CD4-positive, alpha-beta T cell treated with Interleukin-17A for 4 hours (primary cell): ENCODE measurements at places on chromosomes 3 and 15.

DNA sequence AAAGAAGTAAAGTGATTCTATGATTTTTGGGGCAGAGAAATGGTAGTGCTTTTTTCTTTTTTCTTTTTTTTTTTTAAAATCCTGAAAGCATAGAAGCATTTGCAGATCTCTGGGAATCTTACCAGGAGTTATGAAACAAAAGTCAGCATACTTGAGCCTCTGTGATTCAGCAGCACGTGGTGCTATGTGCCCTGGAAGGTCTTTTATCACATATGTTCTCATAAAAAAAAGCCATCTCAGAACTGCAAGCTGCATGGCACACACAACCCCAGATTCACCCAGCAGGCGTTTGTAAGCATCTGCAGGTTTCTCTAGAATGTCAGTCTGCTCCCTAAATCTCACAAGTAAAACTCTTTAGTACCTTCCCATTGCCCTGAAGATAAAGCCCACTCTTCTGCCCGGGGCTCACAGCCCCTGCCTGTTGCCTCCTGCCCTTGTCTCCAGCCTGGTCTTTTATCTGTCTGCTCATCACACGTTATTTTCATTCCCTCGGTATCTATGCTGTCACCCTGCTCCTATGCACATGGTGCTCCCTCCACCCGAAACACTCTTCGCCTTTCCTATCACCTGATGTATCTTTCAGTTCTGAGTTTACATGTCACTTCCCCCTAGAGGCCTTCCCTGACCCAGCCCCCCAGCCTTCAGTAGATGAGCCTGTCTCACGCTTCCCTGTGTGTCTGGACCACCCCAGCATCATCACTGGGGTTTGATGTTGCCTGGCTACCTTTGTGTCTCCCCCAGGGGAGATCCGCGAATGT is 72.4 kb downstream of the CHDH start:
- DNase-seq = no peak

GRCh38 chr3:13081603-13082360 is 8.6 kb upstream of the IQSEC1 start:
- DNase-seq = no peak

GRCh38 chr3:152382312-152383135 is 113.8 kb downstream of the MBNL1 start:
- no peak for DNase-seq

GRCh38 chr15:80173022-80173759 is 20.4 kb downstream of the FAH start:
- peak; percentile 78 for DNase-seq

- DNase-seq = no peak
These were observed 2.7 kb upstream of the LIPH start for GRCh38 chr3:185555101-185555501.

DNA sequence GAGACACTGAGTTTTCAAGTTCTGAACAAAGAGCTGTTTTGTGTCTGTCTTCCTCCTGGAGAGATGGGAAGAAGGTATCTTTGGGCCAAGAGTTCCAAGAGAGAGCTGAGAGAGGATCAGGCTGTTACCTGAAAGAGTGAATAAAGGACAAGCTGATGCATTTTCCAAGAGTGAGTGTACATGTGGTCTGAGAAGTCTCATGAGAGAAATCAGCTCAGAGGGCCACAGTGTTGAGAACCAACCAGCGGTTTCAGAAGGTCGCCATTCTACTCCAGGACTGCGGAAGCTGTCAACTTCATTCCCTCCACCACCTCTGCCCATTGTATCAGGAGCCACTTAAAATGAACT is 42.7 kb upstream of the PPP2R3A start:
- DNase-seq = no peak

GRCh38 chr3:116135457-116136085 is 309.7 kb downstream of the LSAMP start:
- DNase-seq = no peak

- DNase-seq = no peak
These were observed 8.5 kb downstream of the FLNB start for GRCh38 chr3:58016710-58017109.

DNA sequence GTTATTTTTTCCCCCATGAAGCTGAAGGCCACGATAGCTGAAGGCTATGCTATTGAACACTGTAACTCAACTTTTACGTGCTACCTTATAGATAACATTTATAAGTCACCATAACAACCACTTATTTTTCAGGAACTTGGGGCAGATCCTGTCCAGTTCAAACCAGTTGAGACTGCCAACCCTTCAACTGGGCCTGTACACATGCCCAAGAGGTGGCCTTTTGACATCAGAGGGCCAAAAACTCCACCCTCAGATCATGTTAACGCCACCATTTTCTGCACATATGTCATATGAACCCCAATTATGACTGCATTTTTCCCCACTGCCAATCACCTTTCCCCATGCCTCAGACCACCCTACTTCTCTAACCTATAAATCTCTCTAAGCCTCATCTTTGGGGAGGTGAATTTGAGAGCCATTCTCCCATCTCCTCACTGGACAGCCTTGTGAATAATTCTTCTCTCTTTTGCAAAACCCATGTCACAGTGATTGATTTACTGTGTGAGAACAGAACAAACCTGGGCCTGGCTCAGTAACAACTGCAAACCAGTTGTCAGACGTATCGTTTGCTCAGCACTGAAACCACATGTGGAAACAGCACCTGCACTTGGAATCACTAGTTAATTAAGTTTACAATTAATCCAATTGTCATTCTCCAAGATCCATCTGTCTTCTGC is 42.5 kb downstream of the ZNF445 start:
- DNase-seq = no peak

DNA sequence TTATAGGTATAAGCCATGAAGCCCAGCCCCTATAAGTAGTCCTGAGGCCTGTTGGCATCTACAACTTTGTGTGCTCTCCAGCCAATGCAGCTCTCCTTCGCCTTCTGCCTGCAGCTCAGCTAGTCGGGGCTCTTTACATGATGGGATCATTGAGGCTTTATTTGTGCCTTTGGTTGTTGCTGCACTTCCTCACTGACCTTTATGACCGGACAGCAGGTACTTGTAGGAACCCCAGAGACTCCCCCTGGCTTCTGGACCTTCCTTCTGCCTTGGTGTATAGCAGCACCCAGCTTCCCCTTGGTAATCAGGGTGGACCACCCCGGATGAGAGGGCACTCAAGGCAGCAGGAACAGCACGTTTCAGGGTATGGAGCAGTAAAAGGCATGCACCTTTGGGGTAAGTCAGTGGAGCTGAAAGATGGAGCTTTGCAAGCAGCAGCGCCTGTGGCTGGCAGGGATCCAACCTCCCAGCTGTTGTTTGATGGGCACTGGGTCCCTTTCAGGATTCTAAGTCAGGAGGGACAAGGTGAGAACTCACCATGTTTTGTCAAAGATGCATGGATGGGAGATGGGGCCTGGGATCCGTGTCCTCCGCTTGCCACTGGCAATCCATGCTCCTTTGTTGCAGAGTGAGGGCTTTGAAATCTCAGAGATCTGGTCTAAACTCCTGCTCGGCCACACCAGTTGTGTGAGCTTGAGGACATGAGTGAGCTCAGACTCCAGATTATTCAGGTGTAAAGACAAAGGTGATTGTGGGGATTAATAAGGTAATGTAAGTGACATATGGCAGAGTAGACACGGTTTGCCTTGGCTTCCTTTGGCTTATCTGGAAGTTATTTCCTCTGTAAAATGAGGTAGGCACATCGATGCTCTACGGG is 65.1 kb upstream of the KLF13 start:
- DNase-seq = peak; percentile 18

DNA sequence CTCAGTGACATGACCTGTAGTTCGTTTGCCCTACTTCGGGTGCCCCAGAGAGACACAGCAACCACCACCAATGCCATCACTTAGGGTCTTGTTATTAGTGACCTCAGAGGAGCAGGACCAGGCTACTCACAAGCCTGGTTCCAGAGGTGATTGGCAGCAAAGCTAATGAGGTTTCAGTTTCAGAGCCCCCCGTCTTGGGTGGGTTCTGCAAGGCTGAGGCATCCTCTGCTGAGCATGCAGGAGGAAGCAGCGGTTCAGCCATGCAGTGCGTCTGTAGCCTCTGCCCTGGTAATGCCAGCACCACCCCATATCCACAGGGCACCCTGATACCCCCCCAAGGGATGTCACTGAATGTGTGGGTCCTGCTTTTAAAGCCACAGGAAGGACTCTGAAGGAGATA is 39.0 kb upstream of the ITGA11 start:
- no peak for DNase-seq

- DNase-seq = no peak
These were observed 43.6 kb downstream of the FOXB1 start for GRCh38 chr15:60047701-60048100.

DNA sequence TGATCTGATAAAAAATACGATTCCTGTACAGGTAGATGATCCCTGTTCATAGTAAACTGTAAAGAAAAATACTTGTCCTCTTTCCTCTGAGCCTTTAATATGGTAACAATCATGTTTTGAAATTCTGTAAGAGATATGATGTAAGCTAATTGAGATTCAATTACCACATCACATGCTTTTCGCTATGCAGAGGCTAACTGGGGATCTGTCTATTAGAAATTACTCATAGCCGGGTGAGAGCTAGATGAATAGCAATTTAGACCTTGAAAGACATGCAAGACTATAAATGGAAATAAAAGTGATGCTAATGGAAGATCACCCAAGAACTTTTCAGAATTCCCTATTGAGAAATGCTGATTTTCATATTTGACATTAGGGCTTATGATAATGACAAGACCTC is 579.9 kb upstream of the ZNF717 start:
- DNase-seq = no peak

- DNase-seq = no peak
These were observed 26.3 kb upstream of the GMPPB start for GRCh38 chr3:49750056-49750455.

DNA sequence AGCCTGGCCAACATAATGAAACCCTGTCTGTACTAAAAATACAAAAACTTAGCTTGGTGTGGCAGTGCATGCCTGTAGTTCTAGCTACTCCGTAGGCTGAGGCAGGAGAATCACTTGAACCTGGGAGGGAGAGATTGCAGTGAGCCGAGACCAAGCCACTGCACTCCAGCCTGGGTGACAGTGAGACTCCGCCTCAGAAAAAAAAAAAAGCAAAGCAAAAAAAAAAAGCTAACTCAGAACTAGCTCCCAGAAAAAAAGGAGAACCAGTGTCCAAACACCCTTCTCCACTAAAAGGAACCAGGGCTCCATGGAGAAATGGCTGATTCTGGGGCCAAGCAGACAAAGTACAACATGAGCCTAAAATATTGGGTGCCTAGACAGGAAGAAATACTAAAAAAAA is 16.7 kb upstream of the CRTC3 start:
- no peak for DNase-seq

DNA sequence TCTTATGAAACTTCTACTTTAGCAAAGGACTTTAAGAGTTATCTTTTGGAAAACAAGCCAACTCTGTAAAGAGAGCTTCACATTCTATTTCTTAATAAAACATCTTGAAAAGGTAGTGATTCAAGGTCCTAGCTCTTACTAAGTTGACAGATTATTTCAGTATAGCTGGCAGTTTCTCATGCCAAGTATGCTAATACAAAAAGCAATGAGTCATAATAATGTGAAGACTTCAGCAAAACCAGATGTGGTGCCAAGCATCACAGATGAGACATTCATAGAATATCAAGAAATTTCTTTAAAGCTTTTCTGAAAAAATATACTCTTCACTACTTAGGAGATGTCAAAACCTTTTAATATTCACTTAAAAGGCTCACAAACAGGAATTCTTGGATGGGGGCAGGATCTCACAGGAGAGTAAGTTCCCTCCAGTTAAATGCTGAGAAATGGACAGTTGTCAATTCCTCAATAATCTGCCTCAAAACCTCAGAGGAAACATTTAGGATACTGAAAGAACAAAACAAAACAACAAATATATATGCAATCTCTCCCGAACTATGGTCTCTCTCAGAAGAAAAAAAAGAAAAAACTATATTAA is 45.6 kb downstream of the DCBLD2 start:
- no peak for DNase-seq

- DNase-seq = peak; percentile 21
These were observed 2.0 kb upstream of the EFCC1 start for GRCh38 chr3:128999102-128999501.

DNA sequence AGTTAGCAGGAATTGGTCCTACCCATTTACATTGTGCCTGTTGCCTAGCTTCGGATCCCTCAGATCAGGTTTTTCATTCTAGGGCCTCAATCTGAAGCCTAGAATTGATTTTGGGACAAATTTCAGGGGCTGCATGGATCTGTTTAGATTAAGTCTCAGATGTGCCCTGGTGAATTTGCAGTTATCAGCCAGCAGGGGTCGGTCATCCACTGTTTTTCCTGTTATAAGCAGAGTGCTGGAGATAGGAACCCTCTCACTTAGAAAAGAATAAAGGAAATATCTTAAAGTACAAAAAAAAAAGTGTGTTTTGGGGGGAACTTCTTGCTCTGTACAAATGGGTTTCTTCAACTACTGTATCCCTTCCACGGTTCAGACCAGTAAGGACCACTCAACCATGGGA is 212.5 kb downstream of the BCHE start:
- no peak for DNase-seq

- DNase-seq = peak; percentile 12
These were observed 93.7 kb downstream of the MCTP2 start for GRCh38 chr15:94324835-94325767.

- no peak for DNase-seq
These were observed 141.5 kb upstream of the ROPN1 start for GRCh38 chr3:124133366-124133940.

DNA sequence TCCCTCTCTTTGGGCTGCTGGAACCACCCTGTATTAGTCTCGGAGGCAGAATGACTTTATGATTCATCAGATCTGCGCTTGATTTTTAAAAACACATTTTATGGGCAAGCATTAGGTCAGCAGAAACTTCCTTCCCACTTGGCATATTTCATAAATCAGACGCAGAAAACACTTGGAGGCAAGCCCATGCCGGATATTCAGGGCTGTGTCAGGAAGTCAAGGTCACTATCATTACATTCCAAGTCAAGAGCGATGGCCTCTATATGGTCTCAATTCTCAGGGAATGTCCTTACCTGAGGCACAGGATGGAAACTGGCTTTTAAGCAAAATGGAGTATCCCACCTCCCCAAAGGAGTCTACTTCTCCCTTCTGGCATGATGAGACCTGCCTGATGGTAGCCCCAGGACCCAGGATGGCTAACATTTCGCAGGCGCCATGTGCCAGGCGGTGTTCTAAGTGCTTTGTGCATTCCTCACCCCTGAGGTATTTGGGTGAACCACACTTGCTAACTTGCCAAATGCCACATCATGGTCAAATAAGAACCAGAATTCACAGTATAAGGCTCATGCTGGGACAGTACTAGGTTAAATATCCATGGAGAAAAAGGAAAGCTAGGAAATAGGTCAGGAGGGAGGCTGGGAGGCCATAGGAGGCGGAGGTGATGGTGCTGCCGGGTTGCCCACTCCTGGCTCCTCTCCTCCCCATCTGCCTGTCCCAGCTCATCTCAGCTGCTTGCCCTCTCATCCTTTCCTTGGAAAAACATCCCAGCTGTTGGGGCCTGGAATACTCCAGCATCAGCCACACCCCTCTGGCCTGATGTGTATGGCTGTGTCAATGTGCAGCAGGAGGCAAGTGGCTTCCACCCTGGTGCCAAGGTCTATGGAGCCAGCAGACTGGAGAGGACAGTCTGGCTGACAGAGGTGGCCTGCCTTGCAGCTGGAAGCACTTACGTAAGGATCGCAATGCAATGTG is 18.8 kb downstream of the BCL2L10 start:
- no peak for DNase-seq

GRCh38 chr15:95894407-95894956 is 436.0 kb upstream of the NR2F2 start:
- no peak for DNase-seq
